ENCODE measurements at places on chromosomes 4 and X. TPM values are rescaled to one million over a fixed set of nuclear protein-coding genes. Genes with fewer than 3 reads are reported as not detected.

GAGE12C gene
- total RNA-seq: not detected

TEX13C gene
- total RNA-seq: not detected

SPANXD gene
- total RNA-seq: not detected

RRH gene
- not detected for total RNA-seq

GRCh38 chr4:153095448-153096204, 108.6 kb upstream of the TRIM2 start:
- no peak for DNase-seq

GRCh38 chr4:92215476-92215875, 88.3 kb upstream of the GRID2 start:
- DNase-seq: no peak

- DNase-seq: no peak
These were observed 180.2 kb downstream of the ARAP2 start for GRCh38 chr4:36064117-36064516.

- no peak for DNase-seq
These were observed 77.8 kb upstream of the PRDX4 start for GRCh38 chrX:23589496-23589895.
